CD4-positive, alpha-beta T cell treated with Interleukin-6 at 100 ng/mL for 8 hours (primary cell): ENCODE measurements at places on chromosomes 4 and X.

DNA sequence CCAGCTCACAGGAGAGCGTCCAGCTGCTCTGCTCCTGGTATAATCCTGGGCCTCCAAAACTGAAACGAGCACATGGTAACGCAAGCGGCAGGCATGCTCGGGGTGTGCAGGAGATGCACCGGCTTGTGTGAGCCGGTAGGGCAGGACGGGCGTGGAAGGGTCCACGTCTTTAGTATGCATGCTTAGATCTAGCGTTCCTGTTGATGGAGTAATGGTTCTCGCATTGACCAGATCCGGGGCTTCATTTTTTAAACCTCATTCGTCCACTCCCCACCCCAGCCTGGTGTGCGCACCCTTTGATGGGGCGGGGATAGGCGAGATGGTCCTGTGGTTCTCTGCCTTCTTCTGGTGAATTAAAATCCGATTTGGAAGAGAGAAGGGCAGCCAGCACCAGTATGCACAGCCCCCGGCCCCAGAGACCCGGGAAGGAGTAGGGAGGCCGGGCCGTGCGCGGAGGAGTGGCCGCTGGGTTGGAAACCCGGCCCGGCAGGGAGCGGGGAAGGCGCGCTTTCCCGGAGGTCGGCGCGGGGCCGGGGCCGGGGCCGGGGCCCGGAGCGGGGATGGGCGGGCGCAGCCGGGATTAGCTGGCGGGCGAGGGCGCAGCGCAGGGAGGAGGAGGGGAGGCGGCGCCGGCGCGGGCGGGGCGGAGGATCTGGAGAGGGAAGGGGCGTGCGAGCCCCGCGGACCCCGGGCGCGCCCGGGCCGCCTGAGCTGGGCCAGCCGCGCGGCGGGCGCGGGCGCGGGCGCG, 39.9 kb downstream of the FAM149A start:
- no peak for DNase-seq

- DNase-seq, result no peak
These were observed 177.9 kb downstream of the VEGFC start for GRCh38 chr4:176614793-176615192.

DNA sequence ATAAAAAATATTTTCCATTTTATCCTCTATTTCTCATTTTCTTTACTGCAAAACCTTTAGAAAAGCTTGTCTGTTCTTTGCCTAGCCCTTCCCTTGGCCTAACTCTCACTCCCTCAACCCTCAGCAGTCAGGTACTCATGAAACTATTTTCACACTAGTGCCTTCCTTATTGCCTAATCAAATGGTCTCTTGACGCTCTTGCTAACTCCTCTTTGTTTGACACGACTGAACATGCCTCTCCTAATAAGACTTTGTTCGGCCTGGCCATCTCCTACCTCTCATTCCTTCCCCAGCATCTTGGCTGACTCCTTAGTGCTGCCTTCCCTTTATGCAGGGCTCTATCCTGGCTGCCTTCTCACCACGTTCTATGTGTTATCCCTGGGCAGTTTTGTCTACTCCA, 11.1 kb upstream of the LRAT start:
- DNase-seq, result no peak

GRCh38 chrX:110578270-110578669, 217.3 kb downstream of the CHRDL1 start:
- DNase-seq, result no peak

GRCh38 chrX:150487369-150488094, 80.9 kb upstream of the MTM1 start:
- DNase-seq, result no peak

DNA sequence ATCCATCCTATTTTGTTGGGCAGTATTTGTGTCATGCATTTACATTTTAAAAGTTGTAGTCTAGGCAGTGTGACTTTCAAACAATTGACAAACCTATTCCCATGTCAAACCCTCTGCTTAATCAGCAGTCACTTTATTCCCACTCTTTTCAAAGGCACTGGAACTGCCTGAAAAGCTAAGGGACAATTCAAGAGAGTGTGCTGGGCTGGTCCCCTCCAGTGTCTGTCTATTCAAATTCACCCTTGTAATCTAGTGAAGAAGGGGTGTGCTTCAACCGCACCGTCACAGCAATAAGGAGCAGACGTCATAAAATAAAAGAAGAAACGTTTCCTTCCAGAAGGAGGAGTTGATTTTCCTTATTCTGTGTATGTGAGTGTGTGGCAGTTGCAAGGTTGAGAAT, 197.0 kb upstream of the MAD2L1 start:
- DNase-seq, result no peak

- DNase-seq, result no peak
These were observed 57.0 kb downstream of the ATP11C start for GRCh38 chrX:139875841-139876240.

DNA sequence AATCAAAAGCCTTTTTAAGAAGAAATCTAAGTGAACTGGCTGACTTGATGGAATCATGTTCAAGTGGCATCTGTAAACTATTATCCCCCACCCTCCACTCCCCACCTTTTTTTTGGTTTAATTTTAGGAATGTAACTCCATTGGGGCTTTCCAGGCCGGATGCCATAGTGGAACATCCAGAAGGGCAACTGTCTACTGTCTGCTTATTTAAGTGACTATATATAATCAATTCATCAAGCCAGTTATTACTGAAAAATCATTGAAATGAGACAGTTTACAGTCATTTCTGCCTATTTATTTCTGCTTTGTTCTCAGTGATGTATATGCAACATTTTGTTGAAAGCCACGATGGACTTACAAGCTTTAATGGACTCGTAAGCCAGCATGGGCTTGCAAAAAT, 162.3 kb downstream of the STIM2 start:
- no peak for DNase-seq
